SJCRH30 (cell line): ENCODE measurements at places on chromosomes 16 and 17. TPM values are rescaled to one million over a fixed set of nuclear protein-coding genes. Genes with fewer than 3 reads are reported as not detected.

DNA sequence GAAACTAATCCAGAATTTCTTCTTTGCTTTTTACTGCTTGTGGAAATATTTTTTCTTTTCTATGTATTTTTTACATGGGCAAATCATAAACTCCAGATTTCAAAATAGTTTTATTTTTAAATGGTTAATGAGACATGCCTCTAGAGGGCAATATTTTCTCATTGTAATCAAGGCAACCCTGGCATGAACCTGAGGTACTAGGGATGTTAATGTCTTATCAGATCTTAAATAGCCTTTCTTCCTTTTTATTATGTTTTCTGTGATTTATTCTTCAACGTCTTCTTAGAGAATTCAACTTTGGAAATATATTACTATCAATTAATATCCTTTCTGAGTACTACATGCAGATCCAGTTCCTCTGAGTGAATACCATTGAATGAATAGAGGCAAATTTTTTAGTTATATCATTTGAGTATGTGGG is 324.7 kb downstream of the BCAS3 start:
- peak; percentile 70 for DNase-seq

- no peak for DNase-seq
These were observed 20.1 kb upstream of the HYDIN start for GRCh38 chr16:71250461-71251235.

DNA sequence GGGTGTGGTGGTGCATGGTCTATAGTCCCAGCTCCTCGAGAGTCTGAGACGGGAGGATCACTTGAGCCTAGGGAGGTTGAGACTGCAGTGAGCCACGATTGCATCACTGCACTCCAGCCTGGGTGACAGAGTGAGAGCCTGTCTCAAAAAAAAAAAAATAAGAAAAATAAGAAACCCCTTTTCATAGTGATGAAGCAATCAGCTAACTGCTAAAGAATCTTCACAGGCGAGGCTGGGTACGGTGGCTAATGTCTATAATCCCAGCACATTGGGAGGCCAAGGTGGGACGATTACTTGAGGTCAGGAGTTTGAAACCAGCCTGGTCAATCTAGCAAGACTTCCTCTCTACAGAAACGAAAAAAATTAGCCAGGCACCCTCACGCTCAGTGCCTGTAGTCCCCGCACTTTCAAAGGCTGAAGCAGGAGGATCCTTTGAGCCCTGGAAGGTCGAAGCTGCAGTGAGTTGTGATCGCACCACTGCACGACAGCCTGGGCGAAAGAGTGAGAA is 760 bp downstream of the SLFN12L start:
- DNase-seq, result no peak

DNA sequence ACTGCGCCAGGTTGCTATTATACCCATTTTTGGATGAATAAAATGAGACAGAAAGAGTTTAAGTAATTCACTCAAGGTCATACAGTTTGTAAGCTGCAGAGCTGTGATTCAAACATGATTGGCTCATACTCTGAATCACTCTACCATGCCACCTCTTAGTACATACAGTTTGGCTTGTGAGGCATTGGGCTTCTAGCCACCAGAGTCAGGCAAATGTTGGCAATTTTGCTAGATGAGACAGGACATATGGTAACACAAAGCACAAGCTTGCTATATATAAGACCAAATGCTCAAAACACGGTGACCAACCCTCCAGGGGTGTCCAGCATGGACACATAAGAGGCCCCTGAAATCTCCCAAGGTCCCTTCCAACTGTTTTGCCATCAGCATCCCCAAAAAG is 236.0 kb upstream of the IRX5 start:
- no peak for DNase-seq

DNA sequence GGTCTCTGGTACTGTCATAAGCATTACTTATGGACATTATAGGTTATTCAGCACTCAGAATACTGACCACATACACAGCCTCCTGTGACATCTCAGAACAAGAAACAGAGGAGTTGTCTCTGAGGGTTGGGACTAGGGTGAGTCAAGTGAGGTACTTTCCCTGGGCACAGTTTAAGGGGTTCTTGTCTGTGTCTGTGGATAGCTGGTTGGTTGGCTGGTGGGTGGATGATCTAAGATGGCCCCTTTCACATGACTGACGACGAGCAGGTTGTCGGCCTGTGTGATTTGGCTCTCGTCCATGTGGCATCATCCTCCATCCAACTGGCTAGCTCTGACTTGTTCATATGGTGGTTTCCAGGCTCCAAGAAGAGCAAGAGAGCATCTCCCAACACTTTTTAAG is 163.9 kb downstream of the PRKCB start:
- no peak for DNase-seq

GRCh38 chr16:68487669-68488068 is 39.4 kb upstream of the SMPD3 start:
- DNase-seq, result no peak

DNA sequence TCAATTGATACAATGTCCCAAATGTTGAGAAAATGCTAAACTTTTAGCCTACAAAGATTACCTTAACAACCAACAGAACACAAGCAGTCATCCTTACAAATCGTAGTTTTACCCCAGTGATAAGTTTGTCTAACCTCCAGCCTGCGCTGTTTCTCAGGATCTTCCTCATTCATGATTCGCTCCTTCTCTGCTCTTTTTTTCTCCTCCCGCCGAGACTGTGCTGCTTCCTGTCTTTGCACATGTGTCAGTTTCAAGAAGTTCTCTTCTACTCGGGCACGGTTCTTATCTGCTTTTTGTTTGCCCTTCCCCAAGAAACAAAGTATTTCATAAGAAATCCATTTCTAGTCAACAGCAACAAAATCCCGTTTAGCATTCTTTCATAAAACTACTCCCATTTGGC is 10.2 kb upstream of the STRADA start:
- no peak for DNase-seq

- DNase-seq, result no peak
These were observed 2.4 kb downstream of the TNRC6A start for GRCh38 chr16:24731722-24732419.

- DNase-seq, result no peak
These were observed 21.4 kb upstream of the CACNG3 start for GRCh38 chr16:24234737-24235136.

DNA sequence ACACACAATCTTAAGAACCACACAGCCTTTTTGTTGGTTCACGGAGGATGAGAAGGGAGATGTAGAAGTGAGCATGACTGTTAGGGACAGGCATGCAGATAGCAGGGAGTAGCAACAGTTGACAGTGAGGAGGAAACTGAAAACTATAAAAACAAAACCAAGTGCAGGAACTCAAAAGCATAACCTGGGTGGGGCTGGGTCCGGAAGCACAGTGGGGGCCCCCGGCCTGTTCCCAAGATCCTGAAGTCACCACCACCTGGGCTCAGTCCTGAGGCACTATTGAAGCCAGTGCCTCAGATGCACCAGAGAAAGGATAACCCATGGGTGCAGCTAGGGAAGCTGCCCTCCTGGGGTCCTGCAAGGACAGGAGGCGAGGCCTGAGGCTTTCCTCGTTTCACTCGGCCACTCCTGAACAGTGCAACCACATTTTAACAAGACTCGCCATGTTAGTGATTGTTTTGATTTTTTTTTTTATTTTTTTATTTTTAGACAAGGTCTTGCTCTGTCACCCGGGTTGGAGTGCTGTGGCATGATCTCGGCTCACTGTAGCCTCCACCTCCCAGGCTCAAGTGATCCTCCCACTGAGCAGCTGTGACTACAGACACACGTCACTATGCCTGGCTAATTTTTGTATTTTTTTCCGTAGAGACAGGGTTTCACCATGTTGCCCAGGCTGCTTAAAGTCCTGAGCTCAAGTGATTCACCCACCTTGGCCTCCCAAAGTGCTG is 27.7 kb upstream of the CBX4 start:
- DNase-seq, result peak; percentile 52

- DNase-seq, result no peak
These were observed 17.4 kb downstream of the HS3ST3B1 start for GRCh38 chr17:14318109-14318917.

- DNase-seq, result no peak
These were observed 57.4 kb downstream of the SOCS3 start for GRCh38 chr17:78302478-78302877.

DNA sequence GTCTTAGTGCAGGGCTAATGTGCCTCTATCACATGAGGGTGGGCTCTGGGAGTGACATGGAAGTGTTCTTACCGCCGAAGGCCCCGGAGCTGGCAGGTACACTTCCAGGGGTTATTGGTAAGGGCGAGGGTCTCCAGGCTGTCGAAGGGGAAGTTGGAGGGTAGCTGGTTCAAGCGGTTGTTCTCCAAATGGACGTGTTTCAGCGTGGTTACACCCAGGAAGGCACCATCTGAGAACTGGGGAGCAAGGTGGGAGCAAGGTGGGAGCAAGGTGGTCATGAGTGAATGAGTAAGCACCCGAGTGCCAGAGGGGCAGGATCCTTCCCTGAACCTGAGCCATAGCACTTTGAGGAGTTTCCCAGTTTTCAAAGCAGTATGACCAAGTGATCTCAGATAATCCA is 3.0 kb downstream of the CHAD start:
- no peak for DNase-seq

DNA sequence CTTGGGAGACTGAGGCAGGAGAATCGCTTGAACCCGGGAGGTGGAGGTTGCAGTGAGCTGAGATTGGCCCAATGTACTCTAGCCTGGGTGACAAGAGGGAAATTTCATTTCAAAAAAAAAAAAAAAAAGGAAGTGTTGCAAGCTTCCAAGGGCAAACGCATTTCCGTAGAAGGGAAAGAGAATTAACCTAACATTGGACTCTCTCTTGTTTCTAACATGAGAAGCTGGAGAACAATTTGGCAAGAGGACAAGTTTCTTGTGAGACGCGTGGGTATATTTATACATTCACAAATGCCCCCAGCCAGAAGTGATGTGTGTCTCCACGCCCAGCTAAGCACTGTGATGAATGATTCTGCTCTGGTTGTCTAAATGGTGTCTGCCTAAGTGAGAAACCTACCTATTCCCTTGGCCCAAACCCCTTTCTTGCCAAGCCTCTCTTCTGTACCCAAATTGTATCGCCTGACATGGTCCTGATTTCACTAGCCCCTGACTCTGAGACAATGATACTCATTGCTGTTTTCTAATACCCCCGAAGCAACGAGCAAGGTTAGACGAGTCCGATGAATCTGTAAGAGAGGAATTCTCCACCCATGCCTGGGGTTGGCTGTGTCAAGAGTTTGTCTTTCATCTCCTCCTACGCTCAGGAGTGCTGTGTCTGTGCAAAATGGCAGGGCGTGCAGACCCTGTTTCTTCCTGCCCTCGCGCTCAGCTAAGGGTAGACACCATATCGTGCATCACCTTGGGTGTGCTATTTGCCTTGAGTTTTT is 14.2 kb upstream of the ST6GALNAC2 start:
- DNase-seq, result no peak

DNA sequence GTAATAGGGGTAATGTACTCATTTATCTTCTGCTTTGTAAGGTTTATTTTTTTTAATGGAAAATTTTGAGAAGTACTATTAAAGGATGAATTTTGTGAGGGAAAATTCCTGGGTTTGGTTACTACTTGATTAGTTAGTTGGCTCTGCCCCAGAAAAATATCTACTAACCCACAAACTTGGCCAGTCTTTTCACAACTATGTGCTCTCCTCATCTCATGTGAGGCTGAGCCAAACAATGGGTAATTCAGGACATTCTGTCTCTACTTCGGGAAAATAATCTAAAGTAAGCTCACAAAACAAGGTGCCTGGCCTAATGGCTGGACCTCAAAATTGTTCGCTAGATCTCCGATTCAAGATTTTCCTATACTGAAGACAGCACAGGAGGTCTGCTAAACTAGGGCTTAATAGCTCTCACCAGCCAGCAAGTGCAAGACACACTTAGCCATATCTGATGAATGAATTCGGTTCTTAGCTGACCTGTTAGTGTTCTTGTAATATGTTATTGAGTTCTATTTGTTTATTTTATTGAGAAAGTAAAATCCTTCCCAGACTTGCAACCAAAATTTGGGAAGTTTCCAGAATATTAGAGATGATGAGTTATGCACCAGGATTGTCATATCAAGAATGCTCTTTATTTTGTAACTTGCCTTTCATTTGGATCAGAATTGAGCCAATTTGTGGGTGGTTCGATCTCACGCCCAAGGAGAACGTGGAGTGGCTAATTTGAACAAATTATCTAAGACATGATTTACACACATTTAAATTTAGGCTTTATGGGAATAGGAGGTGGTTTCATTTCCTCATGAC is 5.7 kb downstream of the KCNJ16 start:
- DNase-seq, result no peak

GRCh38 chr17:3635474-3636153 is 436 bp downstream of the SHPK start:
- DNase-seq, result peak; percentile 50

- DNase-seq, result no peak
These were observed 154.2 kb downstream of the PITPNC1 start for GRCh38 chr17:67531291-67531690.

DNA sequence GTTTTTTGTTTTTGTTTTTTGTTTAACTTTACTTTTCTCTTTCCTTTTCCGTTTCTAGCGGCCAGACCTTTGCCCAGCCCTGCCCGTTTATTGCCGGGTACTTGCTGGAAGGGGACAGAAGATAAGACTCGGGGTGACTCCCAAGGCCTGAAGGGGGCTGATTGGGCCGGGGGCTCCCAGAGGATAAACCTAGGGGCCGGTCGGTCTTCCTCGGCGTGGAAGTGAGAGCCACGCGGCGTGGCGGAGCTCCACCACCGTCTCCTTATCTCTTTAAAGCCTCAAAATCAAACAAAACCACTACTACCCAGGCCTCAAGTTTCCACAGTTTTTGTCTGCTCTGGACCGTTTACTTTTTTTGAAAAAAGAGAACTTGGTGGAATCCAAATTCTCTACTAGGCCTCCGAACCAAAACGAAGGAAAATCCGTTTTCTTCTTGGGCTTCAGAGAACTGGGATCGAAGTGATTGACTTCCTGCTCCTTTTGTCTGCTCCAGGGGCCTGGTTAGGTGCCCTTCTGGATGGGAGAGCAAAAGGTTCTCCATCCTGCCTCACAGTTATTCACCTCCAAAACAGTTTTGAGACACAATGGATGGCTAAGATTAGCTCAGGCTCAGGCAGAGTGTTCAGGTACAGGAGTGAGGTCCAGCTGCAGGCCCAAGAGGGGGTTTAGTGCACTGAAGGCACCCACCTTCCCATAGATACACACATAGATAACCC is 8.5 kb upstream of the HOXB9 start:
- DNase-seq, result no peak

- DNase-seq, result no peak
These were observed 33.8 kb upstream of the SALL1 start for GRCh38 chr16:51184702-51185433.

GRCh38 chr17:50845240-50846147 is 10.1 kb downstream of the WFIKKN2 start:
- DNase-seq, result no peak

GRCh38 chr17:8144401-8145231 is 7.6 kb downstream of the PER1 start:
- DNase-seq, result no peak

GUCY2D gene
- not detected in 2 replicates for total RNA-seq

TRIM47 gene
- 8.1 and 9.9 TPM in 2 replicates for total RNA-seq

P2RX1 gene
- total RNA-seq, result 0.06 TPM in 1 of 2 replicates, not detected in the other

ZNF469 gene
- not detected in 2 replicates for total RNA-seq

CCL17 gene
- total RNA-seq, result not detected in 2 replicates

LRRC37A gene
- 3.8 and 4.0 TPM in 2 replicates for total RNA-seq

KRT39 gene
- not detected in 2 replicates for total RNA-seq

GLP2R gene
- total RNA-seq, result not detected in 2 replicates

MYO15A gene
- 0.53 and 0.58 TPM in 2 replicates for total RNA-seq

MMP15 gene
- total RNA-seq, result 3.5 and 3.9 TPM in 2 replicates

TBC1D3E gene
- total RNA-seq, result not detected in 2 replicates
